Stimulated activated CD8-positive, alpha-beta memory T cell treated with anti-CD3 and anti-CD28 coated beads, Interleukin-2, amount 100 ng/mL, for 48 hours (primary cell): ENCODE measurements at places on chromosomes 5 and 9.

- no peak for DNase-seq
These were observed 15.0 kb downstream of the ZSWIM6 start for GRCh38 chr5:61347080-61347479.

DNA sequence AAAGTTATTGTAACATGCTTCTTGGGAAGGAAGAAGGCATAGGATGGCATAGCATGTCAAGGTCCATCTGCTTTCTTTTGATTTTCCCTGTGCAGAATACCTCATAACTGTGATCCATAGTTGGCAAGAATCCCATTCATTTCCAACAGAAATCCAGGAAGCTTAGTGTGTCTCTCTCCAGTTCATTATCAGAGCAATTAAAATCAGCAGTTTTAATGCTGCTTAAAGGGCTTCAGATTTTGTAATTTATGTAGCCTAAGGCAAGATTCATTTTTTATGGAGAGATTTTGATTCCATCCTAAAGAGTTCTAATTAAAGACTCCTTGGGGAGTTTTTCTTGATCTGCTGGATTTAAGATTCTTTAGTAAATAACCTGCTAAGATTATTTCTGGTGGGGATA, 560.1 kb downstream of the PDE4D start:
- DNase-seq, result no peak

DNA sequence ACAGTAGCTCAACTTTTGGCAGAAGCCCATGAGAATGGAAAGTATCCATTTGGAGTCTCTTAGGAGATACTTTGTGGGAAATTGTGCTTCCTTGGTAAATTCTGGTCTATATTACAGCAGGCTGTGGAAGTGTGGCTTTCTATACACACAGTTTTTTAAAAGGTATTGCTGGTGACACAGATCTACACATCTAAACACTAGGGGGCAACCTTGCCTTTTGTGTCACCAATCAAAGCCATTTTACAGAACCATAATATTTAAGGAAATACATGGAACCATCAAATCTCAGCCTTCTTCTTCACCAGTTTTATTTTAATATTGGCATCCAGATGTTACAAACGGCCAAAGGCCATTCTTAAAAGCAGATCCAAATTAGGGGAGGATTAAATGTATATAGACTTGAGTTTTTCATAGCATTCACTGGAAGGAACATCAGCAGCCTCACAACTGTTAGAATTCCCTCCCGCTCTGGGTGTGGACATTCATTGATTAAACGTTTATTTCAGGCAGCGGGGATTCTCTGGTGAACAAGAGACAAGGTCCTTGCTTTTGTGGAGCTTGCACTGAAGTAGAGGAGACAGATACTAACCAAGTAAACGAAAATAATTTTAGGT, 132.4 kb upstream of the EPB41L4A start:
- DNase-seq, result no peak

DNA sequence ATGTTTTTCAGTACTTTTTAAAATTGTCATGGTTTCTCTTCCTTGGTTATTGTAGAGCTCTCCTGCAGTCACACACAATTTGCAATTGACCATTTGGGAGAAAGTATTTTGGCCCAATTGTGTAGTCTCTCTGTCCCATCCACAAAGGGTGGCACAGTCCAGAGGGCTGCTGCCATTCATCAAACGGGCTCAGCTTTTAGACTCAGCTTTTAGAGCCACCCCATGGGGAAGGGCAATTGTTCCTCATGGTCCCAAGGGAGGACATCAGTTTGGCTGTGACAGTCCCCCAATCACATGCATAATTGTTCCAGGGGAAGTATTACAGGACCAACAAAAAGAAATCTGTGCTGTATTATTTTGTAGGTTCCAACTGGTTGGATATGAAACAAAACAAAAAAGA, 207.6 kb downstream of the ZNF462 start:
- DNase-seq, result no peak

GRCh38 chr5:145991044-145991575, 54.7 kb downstream of the SH3RF2 start:
- DNase-seq, result no peak

DNA sequence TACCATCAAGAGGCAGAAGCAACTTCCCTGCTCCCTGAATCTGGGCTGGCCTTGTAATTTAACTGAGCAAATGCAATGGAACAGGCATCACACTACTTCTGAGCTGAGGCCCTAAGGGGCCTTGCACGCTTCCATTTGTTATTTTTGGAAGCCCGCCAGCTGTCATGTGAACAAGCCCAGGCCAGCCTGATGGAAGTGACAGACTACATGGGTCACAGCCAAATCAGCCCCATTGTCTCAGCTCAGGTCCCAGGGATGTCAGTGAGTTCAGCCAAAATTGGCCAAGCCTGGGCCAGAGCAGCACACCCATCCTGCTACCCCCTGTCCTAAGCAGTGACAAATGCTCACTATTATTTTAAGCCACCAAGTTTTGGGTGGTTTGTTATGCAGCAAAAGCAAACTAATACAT, 72.8 kb downstream of the PRRT1B start:
- no peak for DNase-seq
